Neural progenitor cell (in vitro differentiated cells): ENCODE measurements at places on chromosomes 13 and 19.

DNA sequence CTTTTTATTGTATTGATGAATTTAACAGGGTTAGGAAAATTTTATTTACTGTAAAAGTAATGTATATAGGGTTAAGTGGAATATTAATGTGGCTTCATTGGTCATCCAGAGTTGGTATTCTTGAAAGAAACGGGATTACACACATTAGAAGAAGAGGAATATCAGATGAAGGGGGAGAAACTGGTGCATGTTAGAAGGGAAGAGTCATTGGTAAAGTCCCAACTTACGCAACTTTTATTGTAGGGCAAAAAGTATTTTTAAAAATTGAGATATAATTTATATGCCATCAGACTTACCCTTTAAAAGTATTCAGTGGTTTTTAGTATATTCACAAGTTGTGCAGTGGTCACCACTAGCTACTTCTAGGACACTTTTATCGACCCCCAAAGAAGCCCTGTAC, 47.3 kb downstream of the DNAJC3 start:
- no peaks in the 10 kb centered on the region for H3K4me1 ChIP-seq
- H3K27ac ChIP-seq = no peak overlapping the region
- no peak overlapping the region for H3K4me3 ChIP-seq
- H3K27me3 ChIP-seq = no peaks in the 10 kb centered on the region
- no peaks in the 10 kb centered on the region for H3K36me3 ChIP-seq

DNA sequence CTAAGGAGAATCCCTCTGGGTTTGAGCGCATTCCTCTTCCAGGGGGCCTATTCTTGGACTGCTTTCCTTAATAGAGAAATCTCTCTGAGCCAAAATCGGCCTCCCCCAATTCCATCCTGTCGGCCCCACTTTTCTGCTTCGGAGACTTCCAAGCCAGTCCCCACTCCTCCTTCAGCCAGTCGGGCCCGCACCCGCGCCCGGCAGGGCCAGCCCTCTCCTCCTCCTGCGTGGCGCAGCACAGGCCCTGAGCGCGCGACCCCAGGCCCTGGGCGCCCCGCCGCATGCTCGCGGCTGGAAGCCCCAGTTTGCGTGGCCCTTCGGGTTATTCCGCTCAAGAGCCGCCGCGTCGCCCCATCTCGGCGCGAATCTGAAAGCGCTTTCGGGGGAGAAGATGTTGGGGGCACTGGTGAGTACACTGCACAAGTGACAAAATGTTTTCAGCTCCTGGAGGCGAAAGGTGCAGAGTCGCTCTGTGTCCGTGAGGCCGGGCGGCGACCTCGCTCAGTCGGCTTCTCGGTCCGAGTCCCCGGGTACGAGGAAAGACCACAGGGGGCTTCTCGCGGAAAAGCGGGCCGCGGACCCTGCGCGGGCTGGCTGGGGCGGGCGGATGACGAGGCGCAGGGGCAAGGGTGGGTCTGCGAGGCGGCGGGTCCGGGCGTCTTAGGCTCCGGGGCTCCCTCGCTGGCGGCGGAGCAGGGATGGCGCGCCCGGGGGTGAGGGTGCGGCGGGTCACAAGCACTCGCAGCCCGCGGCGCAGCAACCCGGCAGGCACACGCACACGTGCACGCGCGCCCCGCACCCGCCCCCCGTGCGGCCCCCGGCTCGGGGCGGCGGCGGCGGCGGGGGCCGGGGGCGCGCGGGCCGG, at the start of gene IL17D:
TSS of gene IL17D (plus strand) at position 785 of the 865 bp plus-strand sequence. CDS start 303 bp downstream, outside the sequence.
- peak within 1 kb of the TSS; percentile 93 for H3K4me3 ChIP-seq
- peaks cover 43% of the 10 kb centered on the region for H3K27me3 ChIP-seq
- peak; percentile 59 for DNase-seq
- H3K36me3 ChIP-seq = no peaks in the 10 kb centered on the region

DNA sequence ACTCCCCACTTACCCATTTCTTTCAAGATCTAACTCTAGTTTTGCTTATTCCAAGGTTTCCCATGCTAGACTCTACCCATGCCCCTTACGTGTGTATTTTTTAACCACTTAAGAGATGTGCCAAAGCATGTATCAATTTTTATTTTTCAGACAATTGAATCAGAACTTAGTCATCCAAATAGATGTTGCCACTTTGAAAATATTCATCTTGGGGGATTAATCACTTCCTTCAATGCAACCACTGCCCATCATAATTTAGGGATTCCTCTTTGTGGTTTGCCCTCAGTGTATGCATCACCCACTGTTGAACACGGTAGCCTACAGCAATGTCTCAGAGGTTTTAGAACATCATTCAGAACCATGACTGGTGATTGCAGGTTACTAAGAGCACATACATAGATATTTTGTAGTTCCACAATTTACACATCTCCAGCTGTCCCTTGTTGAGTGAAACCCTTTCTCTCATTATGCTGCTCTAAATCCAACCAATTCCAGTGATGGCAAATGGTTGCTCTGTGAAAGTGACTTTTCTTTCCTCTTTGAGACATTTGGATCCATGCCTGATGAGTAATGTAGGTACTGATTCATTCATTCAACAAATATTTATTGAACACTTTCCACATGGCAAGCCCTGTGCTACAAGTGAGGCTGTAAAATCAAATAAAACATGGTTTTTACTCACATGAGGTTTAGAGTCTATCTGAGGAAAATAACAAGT, 60.6 kb upstream of the SERP2 start:
- H3K4me1 ChIP-seq = no peaks in the 10 kb centered on the region
- H3K36me3 ChIP-seq = no peaks in the 10 kb centered on the region
- H3K4me3 ChIP-seq = no peak overlapping the region
- H3K27ac ChIP-seq = no peak overlapping the region

DNA sequence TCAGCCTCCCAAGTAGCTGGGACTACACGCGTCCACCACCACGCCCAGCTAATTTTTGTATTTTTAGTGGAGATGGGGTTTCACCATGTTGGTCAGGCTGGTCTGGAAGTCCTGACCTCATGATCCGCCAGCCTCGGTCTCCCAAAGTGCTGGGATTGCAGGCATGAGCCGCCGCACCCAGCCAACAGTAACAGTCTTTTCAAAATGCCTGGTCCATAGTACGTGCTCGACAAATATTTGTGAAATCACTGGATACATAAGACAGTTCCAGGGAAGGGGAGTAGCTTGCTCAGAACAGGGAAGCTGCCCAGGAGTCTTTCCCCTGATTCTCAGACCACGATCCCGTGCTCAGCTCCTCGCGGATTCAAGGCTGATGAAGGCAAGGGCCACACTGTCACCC, 30.5 kb downstream of the CACNG6 start:
- no peak overlapping the region for H3K4me3 ChIP-seq
- no peaks in the 10 kb centered on the region for H3K36me3 ChIP-seq
- no peaks in the 10 kb centered on the region for H3K4me1 ChIP-seq
- no peak for DNase-seq

DNA sequence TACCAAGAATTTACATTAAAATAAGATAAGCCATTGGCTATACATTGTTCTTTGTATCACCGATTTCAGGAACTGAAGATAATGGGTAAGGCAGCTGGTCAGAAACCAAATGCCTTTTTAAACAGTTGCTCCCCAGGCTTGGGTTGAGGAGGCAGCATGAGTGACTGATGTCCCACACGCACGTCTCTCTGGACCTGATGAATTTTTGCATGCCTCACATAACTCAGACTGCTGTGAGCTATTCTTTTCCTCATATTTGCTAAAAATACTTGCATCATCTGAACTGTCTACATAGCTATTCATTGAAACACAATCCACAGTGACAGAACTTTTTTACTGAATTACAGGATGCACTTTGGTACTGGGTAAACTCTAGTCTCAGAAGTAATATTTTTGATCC, 123.6 kb upstream of the MAB21L1 start:
- H3K36me3 ChIP-seq = no peaks in the 10 kb centered on the region
- no peak overlapping the region for H3K4me3 ChIP-seq
- H3K27me3 ChIP-seq = no peaks in the 10 kb centered on the region
- no peak for DNase-seq

GRCh38 chr13:46035066-46035465, 17.5 kb downstream of the ZC3H13 start:
- no peak overlapping the region for H3K4me3 ChIP-seq
- no peaks in the 10 kb centered on the region for H3K27me3 ChIP-seq
- no peaks in the 10 kb centered on the region for H3K36me3 ChIP-seq
- no peak overlapping the region for H3K27ac ChIP-seq

DNA sequence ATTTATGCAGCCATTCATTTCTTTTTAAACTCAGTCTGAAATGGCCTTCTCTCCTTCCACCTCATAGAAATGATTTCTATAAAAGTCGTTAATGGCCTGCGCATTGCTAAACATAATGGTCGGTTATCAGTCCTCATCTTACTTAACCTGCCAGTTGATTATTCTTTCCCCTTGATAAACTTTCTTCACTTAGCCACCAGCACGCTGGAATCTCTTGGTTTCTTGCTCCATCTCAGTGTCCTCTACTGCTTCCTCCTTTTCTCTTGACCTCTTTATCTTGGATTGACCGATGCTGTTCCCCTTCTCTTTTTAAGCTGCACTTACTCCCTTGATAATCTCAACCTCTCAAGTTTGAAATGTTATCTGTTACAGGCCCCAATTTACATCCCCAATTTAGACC, 12.2 kb upstream of the CLC start:
- DNase-seq = no peak
- H3K27ac ChIP-seq = no peak overlapping the region
- no peak overlapping the region for H3K4me3 ChIP-seq
- H3K27me3 ChIP-seq = no peaks in the 10 kb centered on the region

DNA sequence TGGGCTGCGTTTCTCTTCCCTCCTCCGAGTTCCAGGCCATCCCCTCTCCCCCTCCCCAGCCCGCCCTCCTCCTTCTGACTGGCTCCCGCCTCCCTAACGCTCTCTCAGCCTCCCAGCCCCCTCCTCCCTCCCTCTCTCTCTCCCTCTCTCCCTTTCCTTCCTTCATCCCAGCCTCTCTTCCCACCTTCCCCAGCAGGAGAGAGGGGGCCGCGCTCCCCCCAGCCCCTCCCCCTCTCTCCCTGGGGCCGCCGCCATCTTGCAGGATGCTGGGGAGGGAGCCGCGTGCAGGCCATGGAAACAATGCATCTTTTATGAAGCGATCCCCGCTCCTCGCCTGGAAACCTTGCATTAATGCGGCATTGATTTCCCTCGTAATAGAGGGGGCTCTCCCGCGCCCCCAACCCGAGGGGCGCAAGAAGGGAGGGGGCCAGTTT, 42.6 kb upstream of the ADGRL1 start:
- peak overlapping the region; percentile 58 for H3K4me3 ChIP-seq
- no peaks in the 10 kb centered on the region for H3K27me3 ChIP-seq
- no peaks in the 10 kb centered on the region for H3K36me3 ChIP-seq

- peaks cover under 1% of the 10 kb centered on the region for H3K4me1 ChIP-seq
- no peaks in the 10 kb centered on the region for H3K27me3 ChIP-seq
These were observed 9.7 kb downstream of the ITM2B start for GRCh38 chr13:48242677-48243076.

DNA sequence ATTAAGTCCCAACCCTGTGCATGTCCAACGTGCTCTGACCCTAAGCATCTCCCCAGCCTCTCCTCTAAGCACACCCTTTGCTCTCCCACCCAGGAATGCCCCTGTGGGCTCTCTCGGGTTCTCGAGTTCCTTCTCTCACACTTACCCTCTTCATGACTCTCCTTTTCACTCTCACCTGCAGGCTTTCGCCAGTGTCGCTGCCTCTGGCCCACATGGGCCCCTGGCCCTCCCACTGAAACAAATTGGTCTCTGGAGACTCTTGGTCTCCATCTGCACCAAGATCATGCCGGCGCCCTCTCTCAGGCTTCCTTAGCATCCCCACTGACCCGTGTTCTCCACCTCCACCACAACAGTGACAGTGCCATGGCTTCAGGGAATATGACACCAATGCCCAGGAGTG, 19.6 kb upstream of the SACS start:
- no peak for DNase-seq
- no peak overlapping the region for H3K4me3 ChIP-seq
- peaks cover 21% of the 10 kb centered on the region for H3K4me1 ChIP-seq
- H3K27me3 ChIP-seq = no peaks in the 10 kb centered on the region

DNA sequence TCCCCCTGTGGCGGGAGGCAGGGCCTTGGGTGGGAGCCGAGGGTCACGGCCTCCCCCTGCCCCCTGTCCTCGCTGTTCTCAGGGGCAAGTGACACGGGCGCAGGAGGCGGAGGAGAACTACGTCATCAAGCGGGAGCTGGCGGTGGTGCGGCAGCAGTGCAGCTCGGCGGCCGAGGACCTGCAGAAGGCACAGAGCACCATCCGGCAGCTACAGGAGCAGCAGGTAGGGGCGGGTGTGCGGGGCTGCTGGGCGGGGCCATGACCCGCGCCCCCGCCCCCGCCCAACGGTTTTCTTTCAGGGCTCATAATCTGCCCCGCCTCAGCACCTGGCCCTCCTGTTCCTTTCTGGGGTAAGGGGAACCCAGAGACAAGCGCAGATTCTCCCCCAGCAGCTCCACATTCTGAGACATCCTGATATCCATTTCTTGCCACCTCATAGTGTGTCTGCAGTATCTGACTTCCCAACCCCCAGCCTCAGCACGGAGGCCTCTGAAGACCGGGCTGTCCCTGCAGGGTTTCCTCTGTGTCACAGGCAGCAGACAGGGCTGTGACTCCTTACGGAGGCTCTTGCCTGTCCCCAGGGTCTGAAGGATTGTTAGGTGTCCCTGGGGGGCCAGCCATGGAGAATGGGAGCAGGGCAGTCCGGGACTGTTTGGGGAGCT, 15.9 kb downstream of the PRR36 start:
- H3K27ac ChIP-seq = no peak overlapping the region
- H3K4me1 ChIP-seq = peaks cover 16% of the 10 kb centered on the region
- peaks cover 83% of the 10 kb centered on the region for H3K27me3 ChIP-seq
- peak overlapping the region; percentile 47 for H3K4me3 ChIP-seq

GRCh38 chr13:110841846-110842245, 73.0 kb downstream of the ANKRD10 start:
- H3K4me3 ChIP-seq = no peak overlapping the region
- no peak overlapping the region for H3K27ac ChIP-seq
- no peaks in the 10 kb centered on the region for H3K36me3 ChIP-seq
- no peak for DNase-seq

DNA sequence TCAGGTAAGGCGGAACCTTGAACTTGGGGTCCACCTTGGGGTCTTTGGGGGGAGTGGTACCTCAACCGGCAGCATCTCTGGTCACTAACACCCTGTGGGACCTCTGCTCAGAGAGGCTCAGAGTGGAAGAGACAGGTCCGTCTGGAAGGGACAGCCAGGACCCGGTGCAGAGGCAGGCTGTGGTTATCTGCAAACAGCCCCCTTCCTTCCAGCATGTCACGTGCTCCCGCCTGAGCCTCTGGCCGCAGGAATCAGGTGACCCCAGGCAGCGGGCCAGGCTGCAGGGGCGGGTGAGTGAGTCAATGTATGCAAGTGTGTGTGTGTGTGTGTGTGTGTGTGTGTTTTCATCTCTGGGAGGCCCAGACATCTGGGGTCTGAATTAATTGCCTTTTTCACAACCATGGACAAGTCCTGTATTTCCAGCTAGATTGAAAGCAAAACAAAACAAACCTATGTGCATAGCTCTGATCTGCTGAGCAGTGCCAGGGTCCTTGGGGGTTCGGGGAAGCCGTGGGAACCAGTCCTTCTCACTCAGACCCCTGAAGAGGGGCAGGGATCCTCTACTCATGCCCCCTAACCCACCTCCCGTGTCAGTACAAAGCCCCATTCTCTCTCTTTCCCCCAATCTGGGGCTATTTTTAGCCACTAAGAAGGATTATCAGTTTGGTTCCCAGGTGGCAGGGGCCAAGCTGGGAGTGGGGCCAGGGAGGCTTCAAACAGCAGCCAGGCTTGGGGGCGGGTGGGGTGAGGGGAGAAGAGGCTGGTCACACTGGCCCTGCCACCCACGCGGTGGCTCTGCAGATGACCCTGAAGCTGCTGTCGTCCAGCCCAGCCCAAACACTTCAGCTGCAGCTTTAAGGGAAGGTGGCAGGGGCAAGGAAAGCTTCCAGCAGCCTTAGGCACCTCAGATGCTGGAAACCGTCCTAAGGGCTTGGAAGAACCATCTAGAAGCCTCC, 31.4 kb downstream of the CERS4 start:
- peak overlapping the region; percentile 35 for H3K4me3 ChIP-seq
- no peaks in the 10 kb centered on the region for H3K27me3 ChIP-seq
- H3K27ac ChIP-seq = peak overlapping the region; percentile 93
- no peaks in the 10 kb centered on the region for H3K36me3 ChIP-seq
- H3K4me1 ChIP-seq = peaks cover 25% of the 10 kb centered on the region
- peak; percentile 90 for DNase-seq
